CD4-positive, alpha-beta T cell treated with Interleukin-17A for 1 hour (primary cell): ENCODE measurements at places on chromosomes 12 and 14.
A peak's percentile ranks its signal among the peaks of the same experiment; 100 is the strongest.

DNA sequence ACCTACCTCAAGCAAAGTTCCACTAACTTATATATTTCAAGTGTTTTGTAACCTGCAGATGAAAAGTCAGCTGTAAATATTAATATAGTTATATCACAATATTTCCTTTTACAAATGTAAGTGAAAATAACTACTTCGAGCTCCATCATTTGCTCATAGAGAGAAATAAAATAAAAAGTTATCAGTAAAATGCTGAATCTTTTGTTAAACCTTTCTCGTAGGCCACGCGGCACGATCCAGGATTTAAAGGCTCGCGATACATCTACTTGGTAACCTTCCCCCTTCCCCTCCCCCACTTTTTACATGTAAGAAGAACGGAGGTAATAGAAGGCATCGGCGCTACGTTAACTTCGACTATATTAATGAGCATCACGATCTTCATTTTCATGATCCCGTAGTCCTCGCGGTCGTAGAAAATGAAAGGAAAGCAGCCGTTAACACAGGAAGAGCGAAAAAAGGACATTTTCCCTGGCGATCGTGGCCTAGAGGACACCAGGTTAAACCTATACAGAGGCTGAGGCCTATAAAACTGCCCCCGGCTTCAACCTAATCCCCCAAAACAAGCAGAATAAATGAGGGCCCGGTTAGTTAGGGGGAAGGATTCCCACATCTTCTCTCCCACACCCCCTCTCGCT is 508 bp downstream of the HNRNPC start:
- DNase-seq = peak; percentile 63

GRCh38 chr14:54299410-54300363 is 97.1 kb upstream of the CDKN3 start:
- no peak for DNase-seq

DNA sequence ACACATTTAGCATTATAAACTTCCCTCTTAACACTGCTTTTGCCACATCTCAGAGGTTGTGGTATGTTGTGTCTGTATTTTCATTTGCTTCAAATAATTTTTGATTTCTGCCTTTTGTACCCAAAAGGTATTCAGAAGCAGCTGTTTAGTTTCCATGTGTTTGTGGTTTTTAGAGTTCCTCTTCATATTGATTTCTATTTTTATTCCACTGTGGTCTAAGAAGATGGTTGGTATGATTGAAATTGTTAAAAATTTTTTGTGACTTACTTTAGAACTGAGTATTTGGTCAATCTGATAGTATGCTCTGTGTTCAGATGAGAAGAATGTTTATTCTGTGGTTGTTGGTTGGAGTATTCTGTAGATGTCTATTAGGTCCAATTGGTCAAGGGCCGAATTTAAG is 76.4 kb downstream of the IFNG-AS1 start:
- DNase-seq = no peak

DNA sequence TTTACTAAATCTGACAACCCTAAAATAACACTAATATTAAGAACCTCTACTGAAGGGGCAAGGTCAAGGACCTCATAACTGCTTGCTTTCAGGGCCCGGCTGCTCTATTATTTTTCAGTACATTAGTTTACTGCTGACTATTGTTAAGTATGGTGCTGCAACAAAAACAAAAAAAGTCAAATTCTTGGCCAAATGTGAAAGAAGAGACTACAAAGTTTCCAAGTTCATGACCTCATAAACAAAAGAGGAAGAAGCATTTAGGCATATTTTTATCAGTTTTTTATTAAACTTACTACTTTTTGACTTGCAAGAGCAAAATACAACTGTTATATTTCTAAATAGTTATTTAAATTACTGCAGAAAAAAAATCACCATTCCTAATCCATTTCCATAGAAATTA is 109.8 kb upstream of the GPHB5 start:
- DNase-seq = no peak

- DNase-seq = no peak
These were observed 596.9 kb downstream of the TRHDE start for GRCh38 chr12:72869024-72869423.
